ENCODE measurements at places on chromosomes 5 and 9. TPM values are rescaled to one million over a fixed set of nuclear protein-coding genes. Genes with fewer than 3 reads are reported as not detected.

GRCh38 chr5:128844354-128844923 lies 120.8 kb upstream of the SLC27A6 start:
- DNase-seq = peak; percentile 8

ARHGEF28 gene
- total RNA-seq = 8.1 TPM

ANKRD18B gene
- 5.5 TPM for total RNA-seq

DNA sequence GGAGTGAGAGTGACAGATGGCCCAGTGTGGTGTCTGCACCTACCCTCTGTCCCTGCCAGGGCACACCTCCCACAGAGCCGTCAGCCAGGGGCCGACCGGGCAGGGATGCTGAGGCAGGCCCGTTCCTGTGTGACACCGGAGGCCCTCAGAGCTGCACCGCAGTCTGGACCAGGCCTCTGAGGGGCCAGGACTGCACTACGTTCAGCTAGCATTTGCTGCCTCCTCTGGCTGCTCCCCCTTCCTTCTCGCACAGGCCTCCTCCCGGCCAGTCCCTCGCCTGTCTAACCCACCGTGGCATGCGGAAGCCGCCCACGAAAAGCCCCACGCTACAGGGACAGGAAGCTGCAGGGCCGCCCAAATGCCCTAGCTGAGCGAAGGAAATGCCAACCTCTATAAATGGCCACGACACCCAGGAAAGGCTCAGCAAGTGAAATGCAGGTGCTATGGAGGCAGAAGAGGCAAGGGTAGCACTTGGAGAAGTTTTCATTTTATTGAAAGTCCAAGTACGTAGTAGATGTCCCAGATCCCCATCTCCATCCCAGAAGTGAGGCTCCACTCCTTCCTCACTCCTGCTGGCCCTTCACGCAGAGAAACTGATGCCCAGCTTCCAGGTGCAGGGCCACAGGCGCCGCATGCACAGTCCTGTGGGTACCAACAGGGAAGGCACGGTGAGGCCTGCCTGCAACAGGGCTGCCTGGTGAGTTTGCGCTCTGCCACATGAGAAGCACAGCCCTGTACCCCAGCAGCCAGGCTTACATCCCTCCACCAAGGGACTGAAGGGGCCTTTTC lies 38.7 kb downstream of the MAPK9 start:
- DNase-seq = peak; percentile 6

DNA sequence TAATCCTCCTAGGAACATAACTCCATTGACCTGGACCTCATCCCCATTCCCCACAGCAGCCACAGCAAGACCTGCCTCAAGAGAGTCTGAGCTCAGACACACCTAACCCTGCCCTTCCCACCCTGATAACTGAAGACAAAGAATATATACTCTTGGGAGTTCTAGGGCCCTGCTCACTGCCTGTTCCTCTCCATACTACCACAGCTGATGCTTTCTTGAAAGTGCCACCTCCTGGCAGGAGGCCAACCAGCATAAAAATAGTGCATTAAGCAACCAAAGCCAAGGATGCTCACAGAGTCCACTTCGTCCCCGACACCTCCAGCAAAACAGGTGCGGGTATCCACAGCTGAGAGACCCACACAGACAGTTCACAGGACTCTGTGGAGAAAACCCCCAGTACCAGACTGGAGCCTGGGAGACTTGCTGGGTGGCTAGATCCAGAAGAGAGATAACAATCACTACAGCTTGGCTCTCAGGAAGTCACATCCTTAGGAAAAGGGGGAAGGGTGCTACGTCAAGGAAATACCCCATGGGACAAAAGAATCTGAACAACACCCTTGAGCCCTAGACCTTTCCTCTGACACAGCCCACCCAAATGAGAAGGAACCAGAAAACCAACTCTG lies 23.5 kb downstream of the FAM114A2 start:
- no peak for DNase-seq

GRCh38 chr9:17847908-17848307 lies 269.0 kb downstream of the SH3GL2 start:
- no peak for DNase-seq

DNA sequence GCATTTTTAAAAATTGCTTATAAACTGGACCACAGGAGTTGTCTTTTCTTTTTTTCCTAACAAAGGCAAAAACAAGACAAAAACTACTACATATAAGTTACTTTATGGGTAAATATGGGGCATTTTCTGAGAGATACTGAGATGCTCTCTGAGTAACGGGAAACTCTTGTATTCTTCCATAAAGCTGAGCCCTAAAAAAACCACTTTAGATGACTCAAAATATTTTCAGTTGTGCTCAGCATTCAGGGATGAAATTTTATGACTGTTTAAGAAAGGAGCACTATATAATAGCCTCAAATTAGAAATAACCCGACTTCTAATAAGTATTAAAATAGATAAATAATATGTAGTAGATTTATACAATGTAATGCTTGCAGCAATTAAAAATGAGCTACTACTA lies 644.5 kb downstream of the KCTD16 start:
- DNase-seq = no peak

- DNase-seq = no peak
Observed at GRCh38 chr5:127699416-127699815, 3.8 kb upstream of the CCDC192 start.

GRAMD2B gene
- total RNA-seq = 29.1 TPM

GRCh38 chr5:113935453-113935852 lies 422.0 kb downstream of the YTHDC2 start:
- no peak for DNase-seq

PRLR gene
- total RNA-seq = 0.93 TPM

CCDC152 gene
- 1.2 TPM for total RNA-seq

DNA sequence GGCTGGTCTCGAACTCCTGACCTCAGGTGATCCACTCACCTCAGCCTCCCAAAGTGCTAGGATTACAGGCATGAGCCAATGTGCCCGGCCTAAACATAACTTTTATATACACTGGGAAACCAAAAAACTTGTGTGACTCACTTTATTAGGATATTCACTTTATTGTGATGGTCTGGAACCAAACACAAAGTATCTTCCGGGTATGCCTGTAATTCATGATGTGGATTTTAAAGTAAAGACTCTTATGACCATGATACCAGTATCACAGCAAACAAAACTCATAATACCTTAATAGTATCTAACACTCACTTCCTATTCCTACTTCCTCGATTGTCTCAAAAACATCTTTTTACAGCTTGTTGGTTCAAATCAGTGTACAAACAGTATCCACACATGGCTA lies 12.7 kb upstream of the GFPT2 start:
- no peak for DNase-seq

SEC61B gene
- 263 TPM for total RNA-seq

IFNA21 gene
- not detected for total RNA-seq

ACTBL2 gene
- total RNA-seq = 11.6 TPM

DNA sequence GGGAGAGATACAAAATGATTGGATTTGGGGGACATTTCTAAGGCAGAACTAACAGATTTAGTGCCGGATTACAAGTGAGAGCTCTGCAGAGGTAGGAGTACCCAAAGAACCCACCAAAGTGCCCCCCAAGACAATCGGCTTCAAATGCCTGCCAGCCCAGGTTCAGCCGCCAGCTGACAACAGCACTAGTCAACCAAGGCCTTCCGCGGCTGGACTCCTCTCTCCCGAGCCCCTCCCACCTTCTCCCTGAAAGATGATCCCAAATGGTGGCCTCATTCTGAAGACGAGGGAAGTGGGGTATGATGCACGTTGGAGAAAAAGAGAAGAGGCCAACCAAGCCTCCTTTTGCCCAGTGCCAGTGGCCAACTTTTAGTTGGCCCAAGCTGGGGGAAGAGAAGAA lies 210.4 kb upstream of the SLC30A5 start:
- DNase-seq = no peak

FAM81B gene
- total RNA-seq = 0.67 TPM

LCNL1 gene
- total RNA-seq = 0.22 TPM

GTF2H2C gene
- total RNA-seq = 39.4 TPM

GRCh38 chr9:250039-250438 lies 35.4 kb downstream of the DOCK8 start:
- no peak for DNase-seq

PDLIM4 gene
- total RNA-seq = 56.6 TPM

DNA sequence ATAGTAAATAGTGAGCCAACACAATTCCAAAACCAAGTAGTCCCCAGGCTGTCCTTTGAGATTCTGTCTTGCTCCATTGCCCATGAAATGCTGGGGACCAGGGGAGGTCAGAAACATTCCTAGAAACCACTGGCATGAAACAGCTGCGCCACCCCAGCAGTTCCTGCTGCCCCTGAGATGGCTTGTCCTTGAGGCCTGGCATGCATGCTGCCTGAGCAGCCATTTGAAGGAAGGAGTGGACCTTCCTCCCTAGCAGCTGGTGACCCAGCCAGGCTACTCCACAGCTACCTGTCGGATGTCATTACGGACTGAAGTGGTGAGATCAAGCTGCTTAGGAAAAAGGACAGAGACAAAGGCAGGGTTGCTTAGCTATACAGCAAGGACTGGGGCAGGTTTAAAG lies 260.6 kb downstream of the DENND1A start:
- DNase-seq = no peak

DNA sequence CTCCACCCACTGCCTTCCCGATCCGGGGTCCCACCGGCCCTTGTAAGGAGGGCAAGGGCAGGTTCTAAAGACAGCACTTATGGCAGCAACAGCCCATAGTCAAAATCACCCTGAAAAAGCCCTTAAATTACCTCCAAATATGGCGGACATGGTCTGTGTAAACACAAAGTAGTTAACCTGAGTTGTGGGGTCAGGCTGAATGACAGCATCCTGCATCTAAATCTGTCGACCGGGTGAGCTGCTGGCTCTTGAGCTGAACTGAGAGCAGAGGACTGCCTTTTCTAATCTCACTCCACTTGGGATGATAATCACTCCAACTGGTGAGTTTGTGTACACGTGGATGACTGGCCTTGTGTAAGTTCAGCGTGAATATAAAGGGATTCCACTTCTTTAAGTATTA lies 249.6 kb downstream of the DENND1A start:
- DNase-seq = no peak

DNA sequence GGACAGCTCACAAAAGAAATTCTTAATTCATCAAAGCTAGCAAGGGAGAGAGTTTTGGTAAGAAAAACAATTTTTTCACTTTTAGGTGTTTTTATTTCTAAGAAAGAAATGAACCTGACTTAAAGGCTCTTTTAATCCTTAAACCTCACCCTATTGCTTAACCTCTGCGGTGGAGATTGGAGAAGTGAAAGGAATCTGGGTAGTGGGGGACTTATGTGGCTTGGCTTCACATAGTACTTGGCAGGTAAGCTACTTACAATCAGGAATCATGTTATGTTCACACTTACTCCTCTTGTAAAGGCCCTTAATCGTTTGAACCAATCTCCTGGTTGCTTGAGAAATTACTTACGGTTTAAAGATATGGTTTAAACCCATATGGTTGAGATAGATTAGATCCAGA lies 104.8 kb downstream of the ISOC1 start:
- DNase-seq = no peak

C9orf43 gene
- total RNA-seq = 0.66 TPM

SLC46A2 gene
- total RNA-seq = not detected

DNA sequence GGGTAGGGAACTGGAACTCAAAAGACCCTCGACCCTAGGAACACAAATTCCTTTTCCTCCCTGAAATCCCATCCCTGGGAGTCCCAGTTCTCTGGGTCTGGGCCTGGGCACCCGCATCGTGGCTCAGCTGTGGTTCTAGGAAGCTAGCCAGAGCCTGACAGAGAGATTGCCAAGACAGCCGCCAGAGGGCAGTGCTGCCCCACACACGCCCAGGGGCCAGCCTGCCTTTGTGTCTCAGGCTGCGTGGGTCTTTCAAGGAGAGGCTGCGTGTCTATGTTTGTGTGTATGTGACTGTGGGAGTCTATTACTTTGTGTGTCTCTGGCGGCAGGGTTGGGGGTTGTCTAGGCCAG lies 32.0 kb upstream of the TTLL11 start:
- peak; percentile 35 for DNase-seq

GRCh38 chr9:121107881-121108280 lies 33.1 kb downstream of the CNTRL start:
- DNase-seq = no peak

DNA sequence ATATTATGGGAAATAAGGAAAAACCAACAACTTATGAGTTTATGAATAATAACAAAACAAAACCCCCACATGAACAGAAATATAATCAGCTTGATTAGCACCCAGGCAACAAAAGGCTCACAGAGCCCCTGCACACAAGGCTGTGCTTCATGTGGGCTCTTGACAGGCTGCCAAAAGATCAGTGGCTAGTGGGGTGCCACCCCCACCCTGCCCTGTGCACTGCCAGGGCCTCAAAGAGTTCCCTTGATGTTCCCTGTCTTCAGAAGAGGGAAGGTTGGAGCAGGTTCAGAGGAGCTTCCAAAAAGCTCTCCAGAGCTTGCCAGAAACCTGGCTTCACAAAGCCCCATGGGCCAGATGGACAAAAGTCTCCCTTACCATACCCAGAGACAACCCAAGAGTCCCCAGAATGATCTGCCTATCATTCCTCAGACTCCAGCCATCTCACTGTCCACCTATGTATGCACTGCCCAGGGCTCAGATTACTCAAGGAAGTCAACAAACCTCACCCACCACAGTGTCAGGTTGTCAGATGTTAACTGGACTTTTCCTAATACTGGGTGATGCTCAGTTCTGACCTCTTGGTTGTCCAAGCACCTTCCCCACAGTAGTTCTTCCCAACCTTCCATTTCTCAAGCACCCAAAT lies 87.5 kb downstream of the SIL1 start:
- DNase-seq = no peak

DNA sequence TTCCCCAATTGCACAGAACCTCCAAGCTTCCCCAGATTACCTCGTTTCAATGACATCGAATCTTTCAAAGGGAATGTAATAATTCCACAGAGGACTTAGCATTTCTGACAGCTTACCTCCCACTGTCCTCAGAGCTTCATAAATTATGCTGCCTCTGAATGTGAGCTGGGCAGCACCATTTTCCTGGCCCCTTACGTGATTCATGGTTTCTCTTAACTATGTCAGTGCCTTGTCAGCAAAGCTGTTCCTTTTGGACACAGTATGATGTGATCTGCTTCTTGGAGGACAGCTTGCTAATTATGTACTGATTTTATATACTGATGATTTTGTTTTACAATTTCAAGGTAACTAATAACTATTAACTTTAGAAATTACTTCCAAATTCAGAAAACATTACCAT lies 27.7 kb upstream of the SSBP2 start:
- peak; percentile 71 for DNase-seq

FBP2 gene
- total RNA-seq = not detected
